ENCODE measurements at places on chromosomes 2 and 18. TPM values are rescaled to one million over a fixed set of nuclear protein-coding genes. Genes with fewer than 3 reads are reported as not detected.

The CRYGD gene
- total RNA-seq = not detected

The NOL4 gene
- not detected for total RNA-seq

The CXCR2 gene
- total RNA-seq = not detected

The SIGLEC15 gene
- total RNA-seq = not detected

The CFAP221 gene
- not detected for total RNA-seq

The LYPD6B gene
- total RNA-seq = 0.94 TPM

The IL18RAP gene
- not detected for total RNA-seq

The NEU2 gene
- total RNA-seq = not detected

The REG3G gene
- total RNA-seq = not detected

The POTEC gene
- not detected for total RNA-seq

The CDH19 gene
- total RNA-seq = not detected

The FEZ2 gene
- 76.8 TPM for total RNA-seq

The BOK gene
- total RNA-seq = 114 TPM
